ENCODE measurements at places on chromosomes 2 and 18.

DNA sequence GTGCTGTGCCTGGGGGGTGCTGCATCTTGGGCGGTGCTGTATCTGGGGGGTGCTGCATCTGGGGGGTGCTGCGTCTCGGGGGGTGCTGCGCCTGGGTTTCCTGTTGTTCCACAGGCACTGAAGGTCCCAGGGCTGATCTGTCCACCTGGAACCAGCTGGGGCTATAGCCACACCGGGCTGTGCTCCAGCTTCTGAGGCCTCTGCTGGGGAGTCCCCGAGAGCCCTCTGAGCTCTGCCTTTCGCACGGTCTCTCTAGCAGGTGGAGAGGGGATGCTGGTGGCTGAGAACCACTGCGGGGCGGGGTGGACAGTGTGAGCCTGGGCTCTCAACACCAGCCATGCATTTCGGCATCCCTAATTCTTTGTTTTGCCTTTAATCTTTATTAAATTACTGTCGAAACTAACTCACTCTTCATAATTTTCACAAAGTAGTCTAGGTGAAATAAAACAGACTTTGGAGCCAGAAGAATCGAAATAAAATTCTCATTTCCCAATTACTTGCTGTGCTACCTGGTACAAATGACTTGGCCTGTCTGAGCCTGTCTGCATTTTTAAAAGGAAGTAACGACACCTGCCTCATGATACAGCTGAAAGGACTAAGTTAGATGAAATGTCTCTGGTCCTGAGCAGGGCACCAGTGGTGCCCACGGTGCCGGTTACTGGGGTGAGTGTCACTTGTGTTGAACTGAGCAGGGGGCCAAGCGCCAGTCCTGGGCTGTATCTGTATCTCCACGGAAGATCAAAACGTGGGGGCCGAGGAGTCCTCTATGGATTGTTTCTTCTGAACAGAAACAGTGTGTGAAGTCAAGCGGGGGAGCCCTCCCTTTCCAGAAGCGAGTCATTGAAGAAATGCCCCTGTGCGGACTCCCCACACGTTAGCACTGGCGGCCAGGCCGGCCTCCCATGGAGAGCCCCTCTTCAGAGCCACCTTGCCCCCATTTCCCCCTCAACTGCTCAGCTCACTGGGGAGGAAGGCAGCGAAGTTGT lies 142.0 kb downstream of the ASB1 start:
- no peak for DNase-seq
- no peaks in the 10 kb centered on the region for H3K36me3 ChIP-seq
- H3K27me3 ChIP-seq, result no peaks in the 10 kb centered on the region

DNA sequence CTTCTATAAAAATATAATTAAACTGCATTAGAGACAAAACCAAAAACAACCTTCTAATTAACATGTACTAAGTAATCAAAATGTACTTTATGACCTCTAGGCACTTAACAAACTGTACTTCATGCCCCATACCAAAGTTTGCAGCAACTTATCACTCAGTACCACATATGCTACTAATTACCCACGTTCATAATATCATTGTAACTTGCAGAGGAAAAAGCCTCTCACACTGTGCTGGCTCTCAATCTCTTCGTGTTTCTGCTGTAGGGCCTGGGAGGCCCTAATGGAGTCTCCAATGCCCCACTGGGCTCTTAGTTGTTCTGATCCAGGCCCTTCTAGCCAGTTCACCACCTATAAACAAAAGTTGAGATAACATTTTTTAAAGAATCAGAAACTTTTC lies 82.1 kb upstream of the CCDC141 start:
- no peak for DNase-seq
- H3K27ac ChIP-seq, result no peak overlapping the region
- H3K36me3 ChIP-seq, result no peaks in the 10 kb centered on the region
- no peak overlapping the region for H3K4me3 ChIP-seq
- no peaks in the 10 kb centered on the region for H3K27me3 ChIP-seq

GRCh38 chr2:157946919-157947557 lies 70.9 kb upstream of the ACVR1 start:
- no peaks in the 10 kb centered on the region for H3K27me3 ChIP-seq
- H3K36me3 ChIP-seq, result no peaks in the 10 kb centered on the region
- no peaks in the 10 kb centered on the region for H3K4me1 ChIP-seq
- no peak for DNase-seq
- H3K4me3 ChIP-seq, result no peak overlapping the region
- no peak overlapping the region for H3K27ac ChIP-seq

DNA sequence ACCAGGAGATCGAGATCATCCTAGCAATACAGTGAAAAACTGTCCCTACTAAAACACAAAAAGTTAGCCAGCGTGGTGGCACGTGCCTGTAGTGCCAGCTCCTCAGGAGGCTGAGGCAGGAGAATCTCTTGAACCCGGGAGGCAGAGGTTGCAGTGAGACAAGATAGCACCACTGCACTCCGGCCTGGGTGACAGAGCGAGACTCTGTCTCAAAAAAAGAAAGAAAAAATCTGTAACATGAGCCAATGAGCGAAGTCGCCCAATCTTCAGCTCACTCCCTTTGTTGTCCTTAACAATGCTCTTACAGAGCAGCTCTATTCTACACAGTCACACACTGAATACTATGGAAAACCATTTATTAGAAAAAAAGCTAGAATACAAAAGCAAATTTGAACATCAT lies 22.0 kb downstream of the FAM98A start:
- no peaks in the 10 kb centered on the region for H3K4me1 ChIP-seq
- no peaks in the 10 kb centered on the region for H3K36me3 ChIP-seq
- H3K27me3 ChIP-seq, result no peaks in the 10 kb centered on the region
- DNase-seq, result no peak
- no peak overlapping the region for H3K4me3 ChIP-seq

- no peak overlapping the region for H3K27ac ChIP-seq
- H3K36me3 ChIP-seq, result no peaks in the 10 kb centered on the region
- no peak for DNase-seq
Observed at GRCh38 chr2:141380008-141380979, 750.5 kb downstream of the LRP1B start.

- no peaks in the 10 kb centered on the region for H3K4me1 ChIP-seq
- peaks cover 19% of the 10 kb centered on the region for H3K27me3 ChIP-seq
- no peak for DNase-seq
- H3K36me3 ChIP-seq, result no peaks in the 10 kb centered on the region
- peak within 1 kb of the TSS; percentile 58 for H3K4me3 ChIP-seq
- H3K27ac ChIP-seq, result no peak within 1 kb of the TSS
Observed at GRCh38 chr2:1744446-1745170, at the start of gene PXDN. Gene PXDN, minus strand, starts transcription at chr2:1744515. Its CDS starts 60 bp downstream, at chr2:1744455.

DNA sequence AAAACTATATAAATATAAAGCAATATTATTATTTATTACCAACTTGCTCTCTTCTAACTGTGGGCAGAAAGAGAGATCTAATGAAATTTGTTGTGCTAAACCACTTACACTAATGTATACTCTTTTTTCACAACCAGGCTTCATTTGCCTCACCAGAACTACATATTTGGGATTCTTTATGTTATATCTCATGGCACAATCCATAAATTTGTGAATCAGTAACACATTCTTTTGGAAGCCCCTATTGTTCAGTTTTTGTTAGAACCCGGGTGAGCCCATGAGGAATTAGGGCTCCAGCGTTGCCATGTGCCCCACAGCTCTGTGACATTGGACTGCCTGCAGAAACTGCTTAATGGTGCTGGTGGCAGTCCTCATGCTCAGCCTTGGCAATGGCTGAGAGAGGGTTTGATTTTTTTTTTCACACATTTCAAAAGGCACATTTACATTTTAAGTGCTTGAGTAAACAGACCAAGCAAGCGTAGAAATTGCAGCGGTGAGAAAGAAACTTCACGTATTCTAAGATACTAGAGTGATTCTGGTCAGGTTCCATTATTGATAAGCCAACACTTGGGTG lies 15.3 kb downstream of the VIT start:
- no peak overlapping the region for H3K4me3 ChIP-seq
- no peaks in the 10 kb centered on the region for H3K4me1 ChIP-seq
- no peak for DNase-seq
- H3K27me3 ChIP-seq, result peaks cover 9% of the 10 kb centered on the region

DNA sequence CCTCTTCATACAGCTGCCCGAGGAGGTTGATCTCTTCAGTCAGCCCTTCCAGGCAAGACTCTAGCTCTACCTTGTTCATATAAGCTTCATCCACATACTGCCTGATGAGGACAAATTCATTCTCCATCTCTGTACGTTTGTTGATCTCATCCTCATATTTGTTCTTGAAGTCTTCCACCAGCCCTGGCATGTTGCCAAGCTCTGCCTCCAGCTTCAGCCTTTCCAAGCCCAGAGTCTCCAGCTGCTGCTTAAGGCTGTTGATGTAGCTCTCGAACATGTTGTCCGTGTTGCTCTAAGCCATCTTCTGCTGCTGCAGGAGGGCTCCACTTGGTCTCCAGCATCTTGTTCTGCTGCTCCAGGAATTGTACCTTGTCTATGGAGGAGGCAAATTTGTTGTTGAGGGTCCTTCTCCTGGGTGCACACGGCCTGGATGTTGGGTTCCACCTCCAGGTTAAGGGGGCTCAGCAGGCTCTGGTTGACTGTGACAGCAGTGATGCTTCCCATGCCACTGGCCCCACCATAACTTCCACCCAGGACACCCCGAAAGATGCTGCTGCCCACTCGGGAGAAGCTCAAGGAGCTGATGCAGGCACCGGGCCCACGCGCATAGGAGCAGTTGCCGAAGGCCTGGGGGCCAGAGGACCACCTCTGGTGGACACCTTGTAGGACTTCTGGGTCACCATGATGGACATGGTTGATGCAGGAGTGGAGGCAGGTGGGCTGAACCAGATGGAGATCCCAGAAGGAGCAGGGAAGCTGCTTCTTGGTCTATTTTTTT lies 30.3 kb downstream of the ICA1L start:
- peaks cover 8% of the 10 kb centered on the region for H3K36me3 ChIP-seq
- no peak for DNase-seq
- H3K4me3 ChIP-seq, result no peak overlapping the region
- no peaks in the 10 kb centered on the region for H3K4me1 ChIP-seq
- H3K27me3 ChIP-seq, result no peaks in the 10 kb centered on the region
- no peak overlapping the region for H3K27ac ChIP-seq

DNA sequence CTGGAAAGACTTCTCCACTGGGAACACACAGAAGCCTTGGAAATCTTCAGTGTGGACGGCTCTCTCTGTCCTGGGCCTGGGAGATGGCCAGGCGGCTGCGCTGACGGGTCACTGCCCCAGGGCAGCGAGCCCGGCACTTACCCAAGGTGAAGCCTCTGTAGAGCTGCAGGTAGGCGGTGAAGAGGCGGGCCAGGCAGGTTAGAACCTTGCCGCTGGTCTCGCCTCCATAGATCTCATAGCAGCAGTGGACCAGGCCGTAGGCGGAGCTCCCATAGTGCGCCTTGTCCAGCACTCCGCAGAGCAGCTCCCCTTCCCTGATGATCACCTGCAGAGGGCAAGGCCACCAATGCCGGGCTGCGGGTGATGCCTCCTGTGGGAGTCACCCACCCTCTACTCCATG lies 53.0 kb downstream of the POLR1A start:
- no peak overlapping the region for H3K4me3 ChIP-seq
- no peak for DNase-seq
- H3K27me3 ChIP-seq, result no peaks in the 10 kb centered on the region

GRCh38 chr2:236785611-236786057 lies 216.0 kb downstream of the ACKR3 start:
- peaks cover 38% of the 10 kb centered on the region for H3K27me3 ChIP-seq
- H3K4me1 ChIP-seq, result no peaks in the 10 kb centered on the region
- no peak overlapping the region for H3K27ac ChIP-seq
- no peaks in the 10 kb centered on the region for H3K36me3 ChIP-seq

DNA sequence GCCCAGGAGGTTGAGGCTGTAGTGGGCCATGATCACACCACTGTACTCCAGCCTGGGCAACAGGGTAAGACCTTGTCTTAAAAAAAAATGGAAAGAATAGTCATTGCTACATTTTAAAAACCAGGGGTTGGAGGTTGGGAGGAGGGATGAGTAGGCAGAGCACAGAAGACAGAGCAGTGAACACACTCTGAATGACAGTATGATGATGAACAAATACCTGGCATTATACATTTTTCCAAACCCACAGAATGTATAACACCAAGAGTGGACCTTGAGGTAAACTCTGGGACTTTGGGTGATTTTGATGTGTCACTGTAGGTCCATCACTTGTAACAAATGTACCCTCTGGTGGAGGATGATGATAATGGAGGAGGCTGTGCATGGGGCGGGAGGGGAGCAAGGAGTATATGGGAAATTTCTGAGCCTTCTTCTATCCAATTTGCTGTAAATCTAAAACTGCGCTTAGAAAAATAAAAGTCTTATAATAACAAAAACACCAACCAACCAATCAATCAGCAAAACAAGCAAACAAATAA lies 111.4 kb upstream of the PGAP1 start:
- no peak overlapping the region for H3K4me3 ChIP-seq
- no peak for DNase-seq
- no peaks in the 10 kb centered on the region for H3K27me3 ChIP-seq
- peak overlapping the region; percentile 67 for H3K27ac ChIP-seq
- H3K4me1 ChIP-seq, result peaks cover 32% of the 10 kb centered on the region

- H3K4me3 ChIP-seq, result no peak overlapping the region
- H3K4me1 ChIP-seq, result peaks cover 4% of the 10 kb centered on the region
- DNase-seq, result no peak
- no peak overlapping the region for H3K27ac ChIP-seq
Observed at GRCh38 chr18:48167897-48168253, 237.4 kb upstream of the SMAD2 start.

- no peak overlapping the region for H3K27ac ChIP-seq
- H3K4me3 ChIP-seq, result no peak overlapping the region
- H3K4me1 ChIP-seq, result no peaks in the 10 kb centered on the region
- no peaks in the 10 kb centered on the region for H3K27me3 ChIP-seq
Observed at GRCh38 chr2:238102865-238103264, 2.7 kb downstream of the ESPNL start.

DNA sequence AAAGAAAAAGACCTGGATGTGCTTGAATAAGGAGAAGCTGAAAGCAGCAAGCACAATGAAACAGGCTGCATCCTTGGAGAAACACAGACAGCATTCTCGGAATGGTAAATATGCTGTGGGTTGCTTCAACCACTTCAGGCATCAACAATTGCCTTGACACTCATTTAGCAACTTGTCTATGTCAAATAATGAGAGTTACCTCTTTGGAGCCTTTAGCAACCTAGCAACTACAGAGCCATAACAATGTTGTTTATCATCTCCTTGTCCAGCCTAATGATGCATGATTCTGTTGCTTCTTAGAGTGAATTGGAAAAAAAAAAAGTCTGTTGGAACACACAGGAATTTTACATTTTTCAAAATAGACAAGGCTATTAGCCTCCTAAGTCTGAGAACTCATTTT lies 410.6 kb downstream of the PIK3C3 start:
- no peaks in the 10 kb centered on the region for H3K4me1 ChIP-seq
- no peak overlapping the region for H3K27ac ChIP-seq
- peaks cover 2% of the 10 kb centered on the region for H3K27me3 ChIP-seq
- no peak overlapping the region for H3K4me3 ChIP-seq
- no peaks in the 10 kb centered on the region for H3K36me3 ChIP-seq

DNA sequence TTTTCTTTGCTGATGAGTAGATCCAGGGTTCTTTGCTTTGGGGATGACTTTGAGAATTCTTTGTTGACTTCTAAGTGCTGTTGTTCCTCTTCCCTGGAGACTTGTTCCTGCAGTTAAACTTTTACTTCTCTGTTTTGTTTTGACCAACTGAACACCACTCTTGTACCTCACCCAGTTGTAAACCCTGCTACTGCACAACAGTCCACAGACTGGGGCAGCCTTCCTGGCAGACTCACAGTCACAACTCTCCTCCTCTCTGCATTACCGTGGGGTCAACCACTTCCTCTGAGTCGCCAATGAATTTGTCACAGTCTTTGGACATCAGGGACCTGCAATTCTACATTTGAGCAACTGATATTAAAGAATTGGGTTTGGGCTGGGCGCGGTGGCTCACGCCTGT lies 3.8 kb upstream of the SLC8A1 start:
- H3K4me1 ChIP-seq, result peaks cover 15% of the 10 kb centered on the region
- no peak overlapping the region for H3K4me3 ChIP-seq
- no peak for DNase-seq
- H3K27me3 ChIP-seq, result peaks cover 22% of the 10 kb centered on the region

GRCh38 chr2:127707890-127708648 lies 6.8 kb downstream of the SFT2D3 start:
- peaks cover 17% of the 10 kb centered on the region for H3K4me1 ChIP-seq
- no peak for DNase-seq
- peak overlapping the region; percentile 37 for H3K27ac ChIP-seq
- no peak overlapping the region for H3K4me3 ChIP-seq
- H3K27me3 ChIP-seq, result no peaks in the 10 kb centered on the region
- H3K36me3 ChIP-seq, result peaks cover 67% of the 10 kb centered on the region
